ENCODE measurements at places on chromosomes 16 and 17.

DNA sequence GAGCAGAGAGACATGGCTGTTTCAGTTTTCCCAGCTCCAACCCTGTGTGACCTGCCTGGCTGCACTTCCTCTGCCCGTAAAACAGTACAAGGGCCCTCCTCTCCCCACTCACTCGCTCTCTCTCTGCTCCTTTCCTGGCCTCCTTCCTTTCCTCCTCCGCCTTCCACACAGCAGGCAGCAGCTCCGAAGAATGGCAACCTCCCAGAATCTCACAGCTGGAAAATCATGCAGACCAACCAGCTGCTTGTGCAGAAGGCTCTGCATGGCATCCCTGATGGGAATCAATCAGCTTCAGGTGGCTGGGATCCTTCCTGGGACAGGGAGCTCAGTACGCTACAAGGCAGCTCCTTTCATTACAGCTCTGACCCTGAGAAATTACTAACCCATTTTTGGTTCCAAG, 27.4 kb downstream of the TMEM132E start:
- DNase-seq: no peak

GRCh38 chr16:56711862-56712261, 18.1 kb upstream of the NUP93 start:
- DNase-seq: no peak

GRCh38 chr16:85088570-85089199, 23.6 kb downstream of the CIBAR2 start:
- no peak for DNase-seq

DNA sequence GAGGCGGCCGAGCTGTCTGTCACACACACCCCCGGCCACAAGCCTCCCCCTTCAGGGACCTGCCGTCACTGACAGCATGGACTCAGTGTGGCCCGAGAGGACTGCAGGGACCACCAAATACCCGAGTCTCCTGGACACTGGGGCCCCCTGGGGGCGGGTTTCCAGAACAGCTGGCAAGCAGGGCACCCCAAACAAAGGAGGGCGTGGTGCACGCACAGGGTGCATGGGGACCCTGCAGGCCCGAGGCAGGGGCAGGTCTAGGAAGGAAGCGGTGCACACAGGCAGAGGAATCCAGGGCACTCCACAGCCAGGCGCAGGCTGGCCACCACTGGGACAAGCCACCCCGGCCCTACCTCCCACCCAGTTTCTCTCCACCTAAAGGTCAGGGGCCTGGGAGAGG, 28.7 kb upstream of the ENPP7 start:
- DNase-seq: no peak

DNA sequence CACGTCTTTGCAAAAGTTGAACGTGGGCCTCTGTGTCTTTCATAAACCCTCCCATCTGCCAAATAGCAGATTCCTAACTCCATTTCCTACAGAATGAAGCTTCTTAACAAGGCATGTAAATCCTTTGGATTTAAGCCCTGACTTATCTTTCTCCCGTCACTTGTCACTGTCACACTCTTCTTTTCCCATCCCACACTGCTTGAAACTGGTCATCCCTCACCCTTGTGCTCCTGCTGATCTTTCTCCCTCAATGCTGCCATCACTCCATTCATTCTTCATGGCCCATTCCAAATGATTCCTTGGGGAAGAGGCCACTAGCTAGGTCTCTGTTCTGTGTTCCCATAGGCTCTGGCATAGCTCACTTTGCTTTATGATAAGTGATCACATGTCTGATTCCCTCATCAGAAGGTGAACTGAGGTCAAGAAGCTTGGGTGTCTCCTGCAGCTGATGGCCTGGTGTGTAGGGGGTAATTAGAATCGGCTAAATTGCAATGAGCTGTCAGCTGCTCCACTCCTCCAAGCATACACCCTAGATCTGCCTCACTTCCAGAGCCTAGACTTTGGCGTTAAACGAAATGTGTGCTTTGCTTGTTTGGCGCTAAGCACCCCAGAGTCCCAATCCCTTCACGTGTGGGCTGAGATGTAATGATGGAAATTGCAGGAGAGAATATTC, 61.7 kb downstream of the PECAM1 start:
- no peak for DNase-seq

DNA sequence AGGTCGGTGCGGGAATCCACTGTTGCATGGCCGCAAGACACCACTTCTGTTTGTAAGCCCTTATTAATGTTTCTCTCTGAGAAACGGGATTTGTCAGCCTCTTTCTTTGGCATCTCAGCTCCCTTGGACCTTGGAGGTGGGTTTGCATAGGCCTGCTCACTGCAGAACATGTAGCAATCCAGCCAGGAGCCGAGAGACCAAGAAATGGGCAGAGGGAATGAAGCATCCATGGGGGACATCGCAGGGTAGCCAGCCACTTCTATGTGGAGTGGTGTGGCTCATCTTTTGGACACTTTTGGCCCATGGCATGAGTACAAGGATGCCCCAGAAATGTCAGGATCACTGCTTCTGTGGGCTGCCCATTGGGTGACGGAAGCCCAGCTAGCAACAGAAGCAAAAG, 79.4 kb downstream of the GSG1L start:
- no peak for DNase-seq

- no peak for DNase-seq
These were observed 185.9 kb downstream of the KCNJ2 start for GRCh38 chr17:70355185-70355584.

GRCh38 chr17:9238340-9239245, 217.3 kb downstream of the NTN1 start:
- no peak for DNase-seq

DNA sequence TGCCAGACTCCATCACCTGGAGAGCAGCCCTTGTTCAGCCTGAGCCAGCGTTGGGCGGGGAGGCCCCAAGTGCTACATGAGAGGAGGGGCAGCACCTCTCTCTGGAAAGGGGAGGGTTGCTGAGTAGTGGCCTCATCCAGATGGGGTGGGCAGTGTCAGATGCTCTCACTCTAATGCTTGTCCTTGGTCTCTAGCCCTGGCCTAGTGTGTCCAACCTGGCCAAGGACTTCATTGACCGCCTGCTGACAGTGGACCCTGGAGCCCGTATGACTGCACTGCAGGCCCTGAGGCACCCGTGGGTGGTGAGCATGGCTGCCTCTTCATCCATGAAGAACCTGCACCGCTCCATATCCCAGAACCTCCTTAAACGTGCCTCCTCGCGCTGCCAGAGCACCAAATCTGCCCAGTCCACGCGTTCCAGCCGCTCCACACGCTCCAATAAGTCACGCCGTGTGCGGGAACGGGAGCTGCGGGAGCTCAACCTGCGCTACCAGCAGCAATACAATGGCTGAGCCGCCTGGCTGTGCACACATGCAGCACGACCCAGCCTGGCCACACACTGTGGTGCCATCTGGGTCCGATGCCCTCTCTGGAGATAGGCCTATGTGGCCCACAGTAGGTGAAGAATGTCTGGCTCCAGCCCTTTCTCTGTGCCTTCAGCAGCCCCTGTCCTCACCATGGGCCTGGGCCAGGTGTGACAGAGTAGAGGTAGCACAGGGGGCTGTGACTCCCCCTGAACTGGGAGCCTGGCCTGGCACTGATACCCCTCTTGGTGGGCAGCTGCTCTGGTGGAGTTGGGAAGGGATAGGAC, 4.3 kb downstream of the CTRL start:
- no peak for DNase-seq

GRCh38 chr17:6380915-6381438, 53.9 kb downstream of the AIPL1 start:
- no peak for DNase-seq

DNA sequence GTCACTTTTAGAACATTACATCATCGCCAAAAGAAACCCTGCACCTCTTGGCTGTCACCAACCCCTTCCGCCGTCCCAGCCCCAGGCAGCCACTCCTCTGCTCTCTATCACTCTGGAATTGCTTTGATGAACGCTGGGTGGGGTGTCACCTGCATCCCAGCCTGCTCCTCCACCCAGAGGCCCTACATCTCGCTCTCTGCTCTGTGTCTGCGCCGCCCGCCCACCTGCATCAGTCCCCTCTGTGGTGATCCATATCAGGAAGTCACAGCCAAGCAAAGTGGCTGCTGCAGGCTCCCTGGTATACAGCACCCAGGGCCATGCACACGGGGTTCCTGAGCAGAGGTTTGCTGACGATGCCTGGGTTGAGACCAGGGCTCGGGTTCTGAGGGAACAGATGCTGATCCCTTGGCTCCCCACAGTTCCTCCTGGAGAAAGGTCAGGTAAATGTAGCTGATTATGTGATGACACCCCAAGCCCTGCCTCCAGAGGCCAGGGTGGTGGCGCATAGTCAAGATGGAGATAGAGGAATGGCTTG, 30.8 kb downstream of the MPRIP start:
- DNase-seq: no peak

- no peak for DNase-seq
These were observed 12.2 kb upstream of the OSGIN1 start for GRCh38 chr16:83940630-83941378.

DNA sequence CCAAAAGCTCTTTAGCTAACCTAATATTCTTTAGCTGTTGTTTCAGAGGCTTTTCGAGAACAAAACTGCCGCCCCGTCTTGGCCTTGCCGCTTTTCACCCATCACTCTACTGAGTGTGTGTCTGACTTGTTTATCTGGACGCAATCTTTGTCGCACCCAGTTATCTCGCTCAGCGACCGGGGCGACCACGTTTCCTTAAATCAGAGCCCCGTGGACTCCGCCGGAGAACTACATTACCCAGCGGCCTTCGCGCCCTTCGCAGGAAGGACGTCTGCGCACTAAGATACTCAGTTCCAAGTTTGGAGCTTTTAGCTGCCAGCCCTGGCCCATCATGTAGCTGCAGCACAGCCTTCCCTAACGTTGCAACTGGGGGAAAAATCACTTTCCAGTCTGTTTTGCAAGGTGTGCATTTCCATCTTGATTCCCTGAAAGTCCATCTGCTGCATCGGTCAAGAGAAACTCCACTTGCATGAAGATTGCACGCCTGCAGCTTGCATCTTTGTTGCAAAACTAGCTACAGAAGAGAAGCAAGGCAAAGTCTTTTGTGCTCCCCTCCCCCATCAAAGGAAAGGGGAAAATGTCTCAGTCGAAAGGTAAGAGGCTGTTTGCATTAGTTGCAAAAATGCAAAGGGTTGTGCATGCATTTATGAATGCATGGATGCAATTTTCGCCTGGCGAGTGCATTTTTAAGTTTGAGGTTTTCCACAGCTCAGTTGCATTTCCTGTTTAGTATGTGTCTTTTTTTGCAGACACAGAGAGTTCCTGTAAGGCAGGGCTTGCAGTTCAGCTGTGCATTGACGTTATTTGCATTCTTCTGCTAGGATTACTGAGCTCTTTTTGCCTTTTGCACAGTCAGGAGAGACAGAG, at the start of gene MAP2K6:
Gene MAP2K6, plus strand, starts transcription at position 290 of the 867 bp plus-strand sequence. Its CDS starts 288 bp downstream, at position 578.
- peak; percentile 18 for DNase-seq

DNA sequence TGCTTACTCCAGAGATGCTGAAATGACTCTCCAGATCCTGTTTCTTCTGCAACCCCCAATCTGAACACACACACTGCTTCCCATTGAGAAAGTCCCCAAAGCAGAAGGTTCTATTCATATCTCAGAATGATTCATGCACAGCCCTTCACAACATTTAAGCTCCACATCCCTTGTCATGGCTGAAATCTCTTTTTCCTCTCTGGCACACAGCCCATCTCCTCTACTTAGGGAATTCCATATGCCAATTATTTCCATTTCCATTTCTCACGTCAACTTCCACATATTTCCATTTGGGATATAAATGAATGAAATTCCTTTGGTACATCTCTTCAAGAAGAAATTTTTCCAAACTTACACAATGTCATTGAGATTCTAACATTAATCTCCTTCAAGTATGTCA, 119.6 kb downstream of the CDH11 start:
- no peak for DNase-seq

GRCh38 chr17:21166595-21167210, 39.9 kb downstream of the DHRS7B start:
- no peak for DNase-seq

DNA sequence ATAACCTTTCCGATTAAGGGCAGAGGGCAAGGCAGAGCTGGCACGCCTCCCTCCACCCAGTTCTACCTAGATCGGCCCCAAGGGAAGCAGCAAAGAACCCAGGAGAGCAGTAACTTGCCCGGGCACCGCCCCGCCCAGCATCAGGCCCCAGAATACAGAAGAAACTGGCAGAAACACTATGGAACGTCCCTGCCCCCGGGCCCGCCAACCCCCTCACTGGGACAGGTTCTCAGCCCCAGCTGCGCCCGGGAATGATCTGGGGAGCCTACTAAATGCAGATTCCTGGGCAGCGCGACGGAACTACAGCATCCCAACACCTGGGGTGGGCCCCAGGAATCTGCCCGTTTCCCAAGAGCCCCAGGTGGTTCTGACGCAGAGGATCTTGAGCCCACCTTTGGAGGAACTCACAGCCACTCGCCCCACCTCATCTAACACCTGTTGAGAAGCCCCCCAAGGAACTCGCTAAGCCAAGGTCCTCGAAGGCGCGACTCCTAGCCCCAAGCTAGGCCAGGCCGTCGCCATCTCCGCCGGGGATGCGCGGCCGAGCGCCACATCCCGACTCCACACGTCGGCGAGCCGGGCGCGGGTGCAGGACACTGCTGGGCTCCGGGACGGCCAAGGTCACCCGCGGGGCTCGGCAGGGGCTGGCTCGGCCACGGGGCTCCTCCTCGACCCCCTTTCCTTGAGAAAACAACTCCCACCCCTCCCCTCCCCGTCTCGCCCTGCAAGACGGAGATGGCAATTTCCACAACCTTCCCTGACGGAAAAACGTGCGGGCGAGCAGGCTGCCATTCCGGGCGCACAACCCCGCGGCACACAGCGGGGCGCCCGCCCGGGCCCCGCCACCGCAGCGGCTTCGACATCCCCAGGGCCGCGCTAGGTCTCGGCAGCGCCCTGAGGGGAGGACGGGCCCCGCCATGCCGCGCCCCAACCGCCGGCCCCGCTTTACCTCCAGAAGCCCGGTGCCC, 913 bp downstream of the CDIP1 start:
- no peak for DNase-seq

DNA sequence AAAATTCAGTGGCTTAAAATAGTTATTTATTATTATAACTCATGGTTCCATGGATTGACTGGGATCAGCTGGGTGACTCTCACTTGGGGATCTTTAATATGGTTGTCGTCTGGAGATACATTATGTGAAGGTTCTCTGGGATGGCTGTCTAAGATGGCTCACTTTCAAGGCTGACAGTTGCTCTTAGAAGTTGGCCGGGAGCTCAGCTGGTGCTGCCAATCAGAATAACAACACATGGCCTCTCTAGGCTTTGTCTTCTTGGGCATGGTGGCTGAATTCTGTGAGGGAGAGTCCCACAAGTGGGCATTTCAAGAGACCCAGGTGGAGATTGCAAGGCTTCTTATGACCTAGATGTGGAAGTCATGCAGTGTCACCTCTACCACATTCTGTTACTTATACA, 269.7 kb downstream of the CA10 start:
- DNase-seq: no peak

Data from DMS79 (cell line).